ENCODE measurements at places on chromosomes 3 and 15.

- no peak for DNase-seq
Measured at GRCh38 chr15:100728371-100729201, 126.2 kb downstream of the ASB7 start.

- no peak for DNase-seq
Measured at GRCh38 chr3:171710359-171710758, 99.9 kb downstream of the PLD1 start.

DNA sequence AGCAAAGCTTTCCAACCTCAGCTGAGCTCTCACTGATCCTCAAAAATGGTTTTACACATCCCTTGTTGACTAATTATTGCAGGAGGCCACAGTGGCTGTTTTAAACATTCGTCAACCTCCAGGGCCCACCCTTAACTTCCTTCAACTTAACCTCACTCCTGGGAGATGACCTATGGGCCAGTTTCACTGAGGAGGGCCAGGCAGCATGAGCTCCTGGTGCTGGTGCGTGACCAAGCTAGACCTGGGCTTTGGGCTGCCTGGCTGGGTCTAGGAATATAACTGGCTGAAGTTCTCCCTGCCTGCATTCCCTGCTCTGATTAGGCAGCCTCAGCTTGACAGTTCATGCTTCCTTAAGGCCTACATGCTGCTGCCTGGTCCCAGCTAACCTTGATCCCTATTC lies 273.7 kb upstream of the ATP11B start:
- no peak for DNase-seq

DNA sequence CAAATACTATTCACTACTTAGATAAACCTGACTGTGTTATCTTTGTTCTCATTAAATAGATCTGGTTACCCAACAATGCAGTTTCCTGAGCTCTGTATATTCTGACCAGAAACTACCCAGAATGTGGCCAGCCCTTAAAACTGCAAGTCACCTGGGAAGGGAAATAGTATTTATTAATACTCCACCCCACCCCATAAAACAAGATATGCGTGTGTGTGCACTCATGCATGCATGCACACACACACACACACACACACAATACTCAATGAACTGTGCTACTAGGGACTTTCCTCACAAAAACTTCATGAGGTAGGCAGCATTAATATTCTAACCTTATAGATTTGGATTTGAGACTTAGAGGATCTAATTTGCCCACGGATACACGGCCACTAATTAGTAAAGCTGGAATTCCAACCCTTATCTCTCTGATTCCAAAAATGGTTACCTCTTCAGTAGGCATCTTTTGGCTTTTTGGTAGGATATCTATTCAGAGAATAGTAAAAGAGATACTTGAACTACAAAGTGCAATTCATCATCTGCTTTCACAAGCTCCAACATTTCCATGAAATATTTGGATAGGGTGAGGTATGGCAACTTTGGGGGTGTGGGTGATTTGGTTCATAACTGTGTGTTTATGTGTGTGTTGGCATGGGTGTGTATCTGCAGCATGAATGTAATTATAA lies 197.0 kb upstream of the CFAP20DC start:
- DNase-seq = no peak

DNA sequence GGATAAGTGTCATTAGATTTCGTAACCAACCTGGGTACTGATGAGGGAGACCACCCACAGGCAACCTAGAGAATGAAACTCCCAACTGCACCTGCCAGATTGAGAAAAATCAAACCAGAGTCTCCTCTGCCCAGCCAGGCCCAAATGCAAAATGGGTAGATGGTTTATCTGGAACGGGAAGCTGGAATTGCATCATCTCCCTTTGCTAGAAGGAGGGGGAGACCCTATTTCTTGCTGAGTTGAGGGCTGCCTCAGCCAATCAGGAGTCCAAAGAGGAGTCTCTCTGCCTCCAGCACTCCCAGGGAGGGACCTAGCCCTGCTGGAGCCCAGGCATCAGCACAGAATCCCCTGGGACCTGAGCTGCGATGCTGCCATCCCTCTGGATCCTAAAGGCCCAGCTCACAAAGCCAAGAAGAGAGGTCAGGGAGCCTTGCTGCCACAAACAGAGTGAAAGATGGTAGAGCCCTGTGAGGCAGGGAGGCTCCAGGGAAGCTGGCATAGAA lies 8.1 kb downstream of the RMDN3 start:
- DNase-seq = no peak

GRCh38 chr3:43014956-43015355 lies 35.8 kb downstream of the GASK1A start:
- DNase-seq = no peak

DNA sequence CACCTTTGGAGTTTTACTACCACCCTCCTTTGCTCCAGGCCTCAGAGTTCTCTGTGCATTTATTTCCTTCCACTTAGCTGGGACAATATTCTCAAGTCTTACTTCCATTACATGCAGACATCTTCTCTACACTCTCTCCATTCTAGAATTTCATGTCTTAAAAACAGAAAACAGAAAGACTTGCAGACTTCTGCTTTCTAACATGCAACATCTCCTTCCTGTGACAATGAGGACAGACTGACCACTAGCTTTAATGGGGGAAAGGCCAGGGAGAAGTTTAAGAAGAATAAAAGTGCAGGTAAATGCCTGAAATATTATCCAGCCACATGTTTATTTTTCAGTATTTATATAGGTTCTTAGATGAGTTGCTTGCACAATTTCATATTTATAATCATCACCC lies 17.1 kb upstream of the CSTA start:
- no peak for DNase-seq

Measured in activated T-helper 1 cell treated with Interleukin-2 at 50 U/mL for 16 hours (primary cell).